Pancreas (tissue), 10 donors: ENCODE measurements at places on chromosomes 5 and 9. TPM values are rescaled to one million over a fixed set of nuclear protein-coding genes. Genes with fewer than 3 reads are reported as not detected.

GRCh38 chr9:97769208-97769607, 72.1 kb upstream of the XPA start:
- H3K36me3 ChIP-seq, result no peaks in the 10 kb centered on the region
- no peaks in the 10 kb centered on the region for H3K27me3 ChIP-seq
- no peaks in the 10 kb centered on the region for H3K4me1 ChIP-seq
- no peak overlapping the region for H3K4me3 ChIP-seq
- no peak overlapping the region for H3K27ac ChIP-seq

DNA sequence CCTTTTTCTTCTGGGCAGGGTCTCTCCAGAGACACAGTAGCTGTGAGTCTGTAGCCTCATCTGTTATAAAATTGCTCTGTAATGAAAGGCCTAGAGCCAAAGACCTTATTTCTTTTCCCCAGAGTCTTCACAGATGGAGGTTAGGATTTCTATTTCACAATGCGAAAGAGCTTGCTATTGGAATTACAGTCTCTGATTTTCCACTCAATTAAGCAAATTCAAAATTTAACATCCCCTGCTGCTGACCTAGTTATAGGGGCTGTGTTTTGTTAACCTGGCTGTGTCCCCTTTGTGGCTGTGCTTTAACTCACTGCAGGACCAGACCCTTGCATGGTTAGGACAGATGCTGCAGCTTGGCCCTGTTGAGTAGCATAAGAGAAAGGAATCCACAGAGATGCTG, 190.3 kb upstream of the NMUR2 start:
- H3K4me3 ChIP-seq, result no peak overlapping the region
- DNase-seq, result no peak
- no peaks in the 10 kb centered on the region for H3K27me3 ChIP-seq
- H3K27ac ChIP-seq, result no peak overlapping the region

The RNF224 gene
- 0.61 TPM for polyA plus RNA-seq

The ADRB2 gene
- polyA plus RNA-seq, result 0.42 TPM

GRCh38 chr5:8525819-8526218, 656.9 kb downstream of the MTRR start:
- DNase-seq, result no peak
- H3K27ac ChIP-seq, result no peak overlapping the region
- no peak overlapping the region for H3K4me3 ChIP-seq
- H3K36me3 ChIP-seq, result no peaks in the 10 kb centered on the region
- H3K27me3 ChIP-seq, result no peaks in the 10 kb centered on the region
- no peaks in the 10 kb centered on the region for H3K4me1 ChIP-seq

The SPATA31D4 gene
- not detected for polyA plus RNA-seq

- H3K27me3 ChIP-seq, result no peaks in the 10 kb centered on the region
Observed at GRCh38 chr5:122346897-122347581, 35.0 kb downstream of the SNCAIP start.

DNA sequence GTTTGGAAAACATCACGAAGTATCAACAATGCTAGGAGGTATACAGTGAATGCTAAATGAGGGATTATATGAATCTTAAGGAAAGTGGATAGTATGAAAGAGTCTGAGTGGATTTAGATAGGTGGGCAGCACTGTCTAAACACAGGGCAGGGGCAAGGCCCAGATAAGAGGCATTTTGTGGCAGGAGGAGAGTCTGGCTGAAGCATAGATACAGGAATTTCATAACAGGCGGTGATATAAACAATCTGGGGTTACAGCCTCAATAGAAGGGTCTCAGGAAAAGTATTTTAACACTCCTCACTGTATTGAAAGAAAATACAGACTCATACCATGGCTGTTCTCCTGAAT, 96.9 kb downstream of the PLPP1 start:
- H3K4me3 ChIP-seq, result no peak overlapping the region
- DNase-seq, result no peak
- H3K27me3 ChIP-seq, result no peaks in the 10 kb centered on the region

DNA sequence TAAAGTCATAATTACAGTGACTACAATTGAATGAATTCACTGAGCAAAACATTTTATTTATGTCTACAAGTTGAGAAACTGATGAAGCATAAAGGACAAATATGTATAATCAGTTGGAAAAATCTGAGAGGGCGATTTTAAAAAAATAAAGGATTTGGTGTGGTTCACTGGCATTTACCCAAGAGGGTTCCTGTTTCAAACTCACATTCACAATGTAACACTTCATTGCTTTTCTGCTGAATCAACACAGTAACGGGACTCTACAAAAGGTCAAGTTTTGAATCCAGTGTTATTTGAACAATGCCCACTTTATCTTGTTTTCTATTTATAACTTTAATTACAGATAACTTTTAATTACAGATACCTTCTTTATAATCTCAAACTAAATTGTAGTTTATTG, 138.6 kb downstream of the NUDT12 start:
- H3K4me1 ChIP-seq, result no peaks in the 10 kb centered on the region
- no peaks in the 10 kb centered on the region for H3K36me3 ChIP-seq
- no peaks in the 10 kb centered on the region for H3K27me3 ChIP-seq
